ENCODE measurements at places on chromosomes 3 and 15. TPM values are rescaled to one million over a fixed set of nuclear protein-coding genes. Genes with fewer than 3 reads are reported as not detected.
A peak's percentile ranks its signal among the peaks of the same experiment; 100 is the strongest.

The FBXW12 gene
- total RNA-seq = 2.0 TPM

- DNase-seq = no peak
These were observed 84.6 kb upstream of the WDR72 start for GRCh38 chr15:53843869-53844569.

The MAPK6 gene
- 71.5 TPM for total RNA-seq

- peak; percentile 84 for DNase-seq
These were observed 6.4 kb downstream of the THPO start for GRCh38 chr3:184371570-184372018.

DNA sequence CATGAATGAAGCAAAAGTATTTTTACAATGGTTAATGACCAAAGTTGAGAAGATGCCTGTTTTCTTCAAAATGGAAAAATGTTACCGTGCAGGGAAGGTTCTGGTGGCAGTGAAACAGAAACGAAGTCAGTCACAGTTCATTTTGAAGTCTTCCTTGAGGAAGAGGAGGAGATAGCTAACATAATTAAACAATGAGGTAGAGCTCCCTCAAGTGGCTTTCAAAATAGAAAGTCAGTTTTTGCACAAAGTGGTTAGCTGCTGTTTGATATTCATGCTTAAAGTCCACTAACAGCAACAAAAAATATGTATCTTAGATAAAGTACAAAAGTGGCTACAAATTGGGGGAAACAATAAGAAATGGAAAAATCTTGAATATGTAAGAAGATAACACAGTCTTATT lies 87.3 kb downstream of the TFG start:
- DNase-seq = no peak

GRCh38 chr3:16658004-16658924 lies 53.0 kb upstream of the DAZL start:
- DNase-seq = no peak

- no peak for DNase-seq
These were observed 202.9 kb upstream of the CADM2 start for GRCh38 chr3:84755860-84756259.

- DNase-seq = no peak
These were observed 111.8 kb upstream of the LYSMD4 start for GRCh38 chr15:99845009-99845408.

GRCh38 chr3:127730666-127731295 lies 58.0 kb downstream of the ABTB1 start:
- peak; percentile 11 for DNase-seq

GRCh38 chr15:55320238-55320550 lies 1.2 kb downstream of the PIGB start:
- no peak for DNase-seq

DNA sequence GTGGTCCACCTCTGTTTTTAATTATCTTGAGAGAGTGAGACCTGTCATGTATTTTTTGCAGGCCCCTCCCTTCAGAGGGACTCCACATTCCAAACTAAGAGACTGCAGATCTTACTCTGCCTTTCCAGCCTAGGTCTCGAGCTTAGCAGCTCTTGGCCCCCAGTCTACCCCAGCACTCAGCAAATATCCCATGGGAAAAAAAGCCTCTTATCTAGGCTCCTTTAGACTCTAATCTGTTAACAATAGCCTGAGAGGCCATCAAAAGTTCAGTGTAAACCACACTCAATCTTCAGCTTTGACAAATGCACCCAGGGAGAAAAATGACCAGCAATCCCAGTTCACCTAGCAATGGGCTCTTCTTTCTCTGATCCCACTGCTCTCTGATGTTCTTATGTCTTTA lies 8.6 kb upstream of the BLM start:
- no peak for DNase-seq

GRCh38 chr3:146814601-146815315 lies 209.6 kb upstream of the PLSCR5 start:
- DNase-seq = no peak

DNA sequence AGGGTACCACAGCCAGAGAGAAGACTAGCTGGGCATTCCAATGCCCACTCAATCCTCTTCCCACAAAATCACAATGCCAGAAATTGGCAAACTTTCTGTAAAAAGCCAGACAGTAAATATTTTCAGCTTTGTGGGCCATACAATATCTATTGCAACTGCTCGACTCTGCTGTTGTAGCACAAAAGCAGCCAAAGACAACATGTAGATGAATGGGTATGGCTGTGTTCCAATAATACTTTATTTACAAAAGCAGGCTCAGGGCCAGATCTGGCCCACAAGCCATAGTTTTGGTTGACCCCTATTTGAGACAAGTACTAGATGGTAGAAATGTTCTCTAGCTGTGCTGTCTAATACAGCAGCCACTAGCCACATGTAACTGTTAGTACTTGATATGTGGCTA lies 330.9 kb downstream of the ERC2 start:
- DNase-seq = no peak

- DNase-seq = no peak
These were observed 306.5 kb downstream of the ROBO1 start for GRCh38 chr3:79461129-79461792.

DNA sequence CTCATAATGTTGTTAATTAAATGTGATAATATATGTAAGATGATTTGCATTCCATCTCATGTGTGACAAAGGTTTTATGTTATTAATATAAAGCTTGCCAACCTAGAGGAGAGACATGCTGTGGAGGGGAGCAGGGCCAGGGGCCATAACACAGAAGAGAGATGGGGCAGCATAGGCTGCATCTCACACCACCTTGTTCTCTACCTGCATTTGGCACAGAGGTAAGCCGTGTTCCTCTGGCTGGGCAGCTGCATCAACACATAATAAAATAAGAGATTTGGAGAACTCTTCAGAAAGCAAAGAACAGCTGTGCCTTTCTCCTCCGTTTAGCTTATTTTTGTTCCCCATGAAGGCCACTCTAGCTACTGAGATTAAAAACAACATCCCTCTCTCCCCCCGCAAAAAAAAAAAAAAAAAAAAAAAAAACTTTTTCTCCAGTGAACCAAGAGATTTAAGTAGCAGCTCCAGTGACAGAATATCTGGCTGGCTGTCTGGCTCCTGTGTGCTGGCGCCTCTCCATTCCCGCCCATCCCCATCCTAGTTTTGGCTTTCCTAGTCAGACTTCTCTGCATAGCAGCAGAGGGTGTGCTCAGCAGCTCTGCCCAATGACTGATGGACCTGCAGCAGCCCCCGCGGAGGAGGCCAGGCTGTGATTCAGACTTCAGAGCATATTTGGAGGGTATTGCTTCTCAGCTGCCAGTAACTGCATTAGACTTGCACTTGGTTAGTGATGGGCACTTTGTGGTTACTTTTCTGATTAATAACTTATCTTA lies 52.2 kb upstream of the STXBP5L start:
- peak; percentile 89 for DNase-seq

- no peak for DNase-seq
These were observed 230.8 kb downstream of the FEZF2 start for GRCh38 chr3:62142331-62143085.

GRCh38 chr3:177026505-177027277 lies 170.6 kb downstream of the TBL1XR1 start:
- no peak for DNase-seq

GRCh38 chr15:35751413-35752133 lies 205.6 kb upstream of the DPH6 start:
- DNase-seq = peak; percentile 79
